Right forelimb (tissue), 1 donor: ENCODE measurements at places on chromosomes 7 and 10.

GRCh38 chr10:68154211-68154497 lies 44.9 kb downstream of the MYPN start:
- peak; percentile 77 for DNase-seq

DNA sequence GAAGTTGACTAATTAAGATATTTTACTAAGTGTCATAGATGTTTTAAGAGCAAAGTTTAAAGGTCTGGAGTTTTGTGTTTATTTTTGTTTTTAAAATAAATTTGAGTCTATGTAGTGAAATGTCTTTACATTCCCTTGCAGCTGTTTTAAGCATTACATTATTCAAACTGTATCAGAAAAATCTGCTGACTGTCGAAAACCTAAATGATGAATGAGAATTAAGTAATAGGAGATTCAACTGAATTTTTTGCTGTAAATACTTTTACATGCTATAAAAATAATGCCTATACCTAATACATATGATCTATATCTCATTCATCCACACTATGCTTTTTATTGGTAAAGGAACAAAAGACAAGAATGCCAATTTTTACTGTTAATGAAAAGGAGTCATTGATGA lies 227.2 kb downstream of the CSTF2T start:
- DNase-seq: no peak

DNA sequence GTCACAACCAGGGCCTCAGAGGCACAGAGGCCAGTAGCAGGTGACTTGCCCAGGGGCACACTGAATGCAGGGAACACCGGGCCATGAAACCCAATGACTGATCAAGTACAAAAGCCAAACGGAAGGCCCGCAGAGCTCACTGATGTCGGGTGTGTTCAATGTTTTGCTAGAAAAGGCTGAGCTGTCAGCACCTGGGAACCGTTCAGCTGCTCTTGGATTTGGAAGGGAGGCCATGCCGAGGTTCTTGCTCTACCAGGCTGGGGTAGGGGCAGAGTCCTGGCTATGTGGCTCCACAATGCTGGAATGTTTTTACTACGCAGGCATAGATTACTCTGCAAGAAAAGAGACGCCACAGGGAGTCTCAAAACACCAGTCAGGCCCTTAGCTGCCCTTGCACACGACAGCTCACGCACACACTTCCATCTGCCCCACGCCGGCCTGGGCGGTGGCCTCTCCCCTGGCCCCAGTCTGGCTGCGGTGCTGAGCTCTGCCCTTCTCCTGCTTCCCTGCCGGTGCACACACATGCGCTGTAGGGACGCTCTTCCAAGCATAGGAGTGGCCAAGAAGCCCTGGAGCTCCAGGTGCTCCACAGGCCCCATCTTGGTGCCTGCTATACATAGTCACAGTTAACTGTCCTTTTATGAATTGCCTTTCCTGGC lies 79.9 kb downstream of the ZRANB1 start:
- no peak for DNase-seq

- DNase-seq: peak; percentile 53
These were observed 427.1 kb downstream of the GPAM start for GRCh38 chr10:111756217-111757061.

DNA sequence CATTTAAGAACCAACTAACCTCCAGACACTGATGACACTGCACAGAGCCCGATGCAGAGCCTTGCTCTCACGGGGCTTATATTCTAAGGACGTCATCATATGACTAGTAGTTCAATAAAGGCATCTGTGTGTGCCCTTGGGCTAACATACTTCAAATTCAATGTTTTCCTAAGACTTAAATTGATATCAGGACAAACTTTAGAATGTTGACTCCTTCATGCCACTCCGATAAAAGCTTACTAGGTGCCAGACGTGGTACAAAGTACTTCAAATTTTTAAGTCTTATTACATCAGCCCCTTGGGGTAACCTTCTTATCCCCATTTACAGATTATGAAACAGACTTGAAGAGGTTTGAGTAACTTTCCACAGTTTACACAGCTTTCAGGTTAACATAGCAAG lies 191.1 kb upstream of the PLXNA4 start:
- DNase-seq: no peak

DNA sequence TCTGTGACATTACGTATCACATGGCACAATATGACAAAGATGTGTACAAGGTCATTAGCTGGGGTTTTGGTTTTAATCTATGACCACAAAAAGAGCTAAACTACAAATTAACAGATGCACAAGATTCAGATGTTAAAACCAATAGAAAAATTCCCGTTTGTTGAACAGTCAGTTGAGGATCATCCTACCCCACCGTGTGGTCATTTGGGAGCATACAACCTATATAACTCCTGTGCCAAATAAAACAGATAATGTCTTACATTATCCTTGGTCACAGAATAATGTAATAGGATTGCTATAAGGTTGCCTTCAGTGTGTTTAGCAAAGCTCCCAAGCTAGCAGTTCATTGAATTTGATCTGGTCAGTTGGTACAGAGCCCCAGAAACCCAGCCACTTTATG lies 28.2 kb downstream of the ASNS start:
- DNase-seq: no peak

DNA sequence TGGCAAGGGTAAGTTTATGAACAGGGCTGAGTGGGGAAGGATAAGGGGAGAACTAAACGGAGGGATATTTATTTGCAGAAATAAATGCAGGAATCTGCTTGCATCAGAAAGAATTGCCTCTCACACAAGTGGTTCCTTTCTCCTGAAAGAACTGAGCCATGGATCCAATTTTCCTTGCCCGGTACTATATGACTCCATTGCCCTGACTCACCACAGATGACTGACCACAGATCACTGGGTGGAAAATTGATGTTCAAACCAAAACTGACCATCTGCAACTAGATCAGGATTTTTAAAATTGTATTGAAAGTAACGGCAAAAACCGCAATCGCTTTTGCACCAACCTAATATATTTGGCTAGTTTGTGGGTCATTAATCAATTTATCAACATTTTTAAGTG lies 6.2 kb upstream of the MACC1 start:
- DNase-seq: no peak

GRCh38 chr7:26618898-26619297 lies 245.5 kb downstream of the SKAP2 start:
- no peak for DNase-seq

DNA sequence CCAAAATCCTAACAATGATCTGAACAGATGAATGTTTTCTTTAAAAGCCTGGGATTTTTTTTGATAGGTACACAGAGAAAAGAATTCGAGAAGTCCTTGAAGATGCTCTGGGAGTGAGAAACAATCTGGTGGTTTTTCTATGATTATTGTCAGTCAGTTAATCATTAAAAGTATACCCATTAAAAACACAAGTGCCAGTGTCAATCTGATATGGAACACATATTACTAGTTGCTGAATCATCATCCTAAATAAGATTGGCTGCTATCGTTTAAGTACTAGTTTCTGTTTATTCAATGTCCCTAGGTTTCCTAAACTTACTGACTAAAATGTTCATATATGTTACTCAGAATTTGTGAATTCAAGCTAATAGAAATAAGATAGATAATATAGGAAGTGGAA lies 16.1 kb downstream of the COL28A1 start:
- no peak for DNase-seq

DNA sequence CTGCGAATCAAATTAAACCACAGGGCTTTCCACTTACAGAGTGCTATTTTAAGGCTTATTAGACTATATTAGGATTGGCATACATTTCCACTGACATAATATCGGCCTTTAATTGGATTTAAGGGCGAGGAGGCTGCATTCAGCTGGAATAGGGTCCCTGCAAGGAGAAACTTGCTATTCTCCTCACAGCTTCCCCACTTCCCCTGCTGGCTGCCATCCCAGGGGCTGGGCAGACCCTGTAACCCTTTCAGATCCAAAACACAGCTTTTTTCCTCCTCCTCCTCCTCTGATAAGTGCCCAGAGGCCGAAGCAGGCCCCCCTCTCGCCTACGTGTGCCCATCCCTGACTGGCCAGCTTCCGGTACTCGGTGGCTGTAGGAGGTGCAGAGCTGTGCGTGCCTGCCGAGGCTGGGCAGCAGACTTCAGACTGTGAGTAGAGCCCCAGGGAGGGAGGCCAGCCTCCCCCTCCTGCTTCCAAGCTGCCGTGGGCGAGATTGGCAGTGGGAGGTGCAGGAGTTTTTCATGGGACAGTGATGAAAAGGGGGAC lies 224.2 kb downstream of the PLXNA4 start:
- DNase-seq: no peak

DNA sequence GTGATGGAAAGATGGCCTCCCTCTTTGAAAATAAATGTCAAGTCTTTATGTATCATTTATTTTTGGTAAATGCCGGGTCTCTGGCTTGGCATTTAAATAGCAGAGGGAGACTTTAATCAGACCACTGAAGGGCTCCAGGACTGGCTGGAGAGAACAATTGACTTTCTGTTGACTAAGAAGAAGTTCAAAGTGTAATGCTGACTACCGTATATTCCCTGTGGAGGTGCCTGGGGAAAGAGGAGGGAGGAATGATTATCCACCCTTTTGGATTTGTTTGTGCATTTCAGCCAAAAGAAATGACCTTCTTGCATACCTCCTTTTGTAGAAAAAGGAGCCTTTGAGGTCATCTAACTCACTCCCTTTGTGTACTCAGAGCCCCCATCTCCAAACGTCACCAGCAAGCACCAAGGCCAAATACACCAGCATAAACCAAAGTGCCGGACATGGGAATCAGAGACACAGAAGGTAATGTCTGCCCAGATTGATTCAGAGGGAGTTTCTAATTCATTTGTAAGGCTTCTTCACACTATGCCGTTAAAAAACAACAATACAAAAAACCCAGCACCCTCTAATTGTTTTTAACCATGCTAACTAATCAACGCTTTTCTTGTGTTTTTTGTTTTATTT lies 75.2 kb downstream of the PRLHR start:
- no peak for DNase-seq

- no peak for DNase-seq
These were observed 718.3 kb downstream of the GRID1 start for GRCh38 chr10:85648279-85648754.

DNA sequence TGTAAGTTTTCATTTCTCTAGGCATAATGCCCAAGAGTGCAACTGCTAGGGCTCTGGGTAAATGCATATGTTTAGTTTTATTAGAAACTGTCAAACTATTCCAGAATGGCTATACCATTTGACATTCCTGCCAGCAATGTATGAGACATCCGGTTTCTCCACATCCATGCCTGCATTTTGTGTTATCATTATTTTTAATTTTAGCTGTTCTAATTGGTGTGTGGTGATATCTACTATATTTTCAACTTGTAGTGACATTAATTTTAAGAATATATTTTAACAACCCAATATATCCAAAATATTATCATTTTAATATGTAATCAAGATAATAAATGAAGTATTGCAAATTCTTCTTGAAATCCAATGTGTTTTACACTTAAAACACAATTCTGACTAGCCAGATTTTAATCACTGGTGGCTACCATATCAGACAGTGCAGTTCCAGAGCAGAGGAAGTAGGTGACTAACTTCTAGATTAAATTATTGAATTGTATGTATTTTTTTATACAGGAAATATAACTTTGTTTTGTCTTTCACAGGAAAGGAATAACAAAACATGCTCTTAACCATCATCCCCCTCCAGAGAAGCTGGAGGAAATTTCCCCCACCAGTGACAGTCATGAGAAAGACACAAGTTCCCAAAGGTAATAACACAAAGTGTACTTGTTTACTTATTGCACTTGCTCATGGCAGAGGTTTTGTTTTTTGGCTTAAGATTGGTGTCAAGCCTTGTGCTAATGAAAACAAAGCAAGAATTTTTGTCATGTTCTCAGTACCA lies 6.4 kb downstream of the FAM149B1 start:
- no peak for DNase-seq

DNA sequence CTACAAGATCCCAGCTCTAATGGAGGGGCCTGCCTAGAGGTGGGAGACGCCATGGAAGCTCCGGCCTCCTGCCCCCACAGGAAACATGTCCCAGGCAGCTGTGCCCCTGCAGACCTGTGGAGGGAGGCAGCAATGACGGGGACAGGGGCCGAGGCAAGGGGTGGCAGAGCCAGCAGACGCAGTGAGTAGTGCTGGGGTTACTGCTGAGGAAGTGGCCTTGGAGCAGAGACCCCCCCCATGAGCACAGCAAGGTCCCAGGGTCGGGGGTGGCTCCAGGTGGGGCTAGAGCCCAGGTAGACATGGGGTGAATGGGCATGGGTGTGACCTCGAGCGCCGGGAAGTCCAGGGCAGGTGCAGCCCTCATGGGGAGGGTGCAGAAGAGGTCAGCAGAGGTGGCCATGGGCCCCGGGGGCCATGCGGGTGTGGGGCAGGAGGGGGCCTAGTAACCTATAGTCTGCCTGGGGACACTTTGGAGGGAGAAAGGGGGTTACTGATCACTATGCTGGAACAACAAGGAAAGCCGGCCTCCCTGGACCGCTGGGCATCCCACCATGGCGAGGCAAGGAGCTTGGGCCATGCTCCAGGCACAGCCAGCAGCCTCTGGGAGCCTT lies 45.5 kb downstream of the JAKMIP3 start:
- DNase-seq: peak; percentile 37

- DNase-seq: no peak
These were observed 6.0 kb downstream of the AKR1B10 start for GRCh38 chr7:134533288-134533771.

DNA sequence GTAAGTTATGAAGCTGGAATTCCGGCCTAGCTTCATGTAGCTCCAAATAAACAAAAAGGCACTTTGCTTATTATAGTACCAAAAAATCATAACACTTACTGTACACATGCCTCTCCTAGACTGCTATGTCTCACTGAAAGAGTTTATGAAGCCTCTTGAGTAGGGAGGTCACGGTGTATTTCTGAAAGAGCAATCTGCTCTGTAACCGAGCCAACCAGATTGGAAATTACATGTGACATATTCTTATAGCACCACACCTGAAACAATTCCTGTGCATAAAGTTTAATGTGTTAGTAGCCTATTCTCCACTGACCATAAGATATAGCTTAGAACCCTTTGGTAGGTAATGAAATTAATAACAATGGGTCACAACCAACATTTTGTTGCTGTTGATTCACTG lies 1.3 kb upstream of the FAM3C start:
- DNase-seq: no peak

DNA sequence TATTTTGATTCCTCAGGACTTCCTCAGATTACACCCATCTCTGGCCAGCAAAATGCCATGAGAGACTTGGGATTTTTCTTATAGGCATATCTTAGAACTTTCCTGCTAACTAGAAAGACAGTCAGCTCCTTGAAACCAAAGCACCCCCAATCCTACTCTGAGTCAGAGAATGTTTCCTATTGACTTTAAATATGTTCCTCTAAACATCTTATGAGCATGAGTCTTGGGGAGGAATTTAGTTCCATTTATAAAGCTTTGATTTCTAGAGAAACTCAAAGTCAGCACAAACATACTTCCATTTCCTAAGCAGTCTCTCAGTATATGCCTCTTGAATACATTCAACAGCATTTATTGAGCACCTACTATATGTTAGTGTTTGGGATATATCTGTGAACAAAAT lies 128.5 kb downstream of the INHBA start:
- DNase-seq: no peak

DNA sequence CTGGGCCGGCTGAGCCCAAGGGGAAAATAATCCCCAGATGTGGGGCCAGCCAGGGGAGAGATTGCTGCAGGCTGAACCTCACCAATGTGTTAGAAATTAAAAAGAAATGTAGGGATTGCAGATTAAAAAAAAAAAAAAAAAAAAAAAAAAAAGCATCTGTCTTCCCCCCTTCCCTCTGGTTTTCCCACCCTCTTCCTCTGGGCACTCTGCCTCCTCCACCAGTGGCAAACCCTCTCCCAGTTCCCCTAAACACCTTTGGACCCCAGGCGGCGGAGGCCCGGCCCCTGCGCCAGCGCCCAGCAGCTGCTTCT lies 7.1 kb downstream of the MNX1 start:
- DNase-seq: no peak

- DNase-seq: peak; percentile 63
These were observed 745 bp downstream of the DAGLB start for GRCh38 chr7:6446838-6447580.

GRCh38 chr10:2284071-2284470 lies 546.7 kb upstream of the ADARB2 start:
- no peak for DNase-seq
